ENCODE measurements at places on chromosomes 1 and 21.
A peak's percentile ranks its signal among the peaks of the same experiment; 100 is the strongest.

GRCh38 chr1:41752514-41753170, 166.1 kb downstream of the HIVEP3 start:
- DNase-seq: no peak

DNA sequence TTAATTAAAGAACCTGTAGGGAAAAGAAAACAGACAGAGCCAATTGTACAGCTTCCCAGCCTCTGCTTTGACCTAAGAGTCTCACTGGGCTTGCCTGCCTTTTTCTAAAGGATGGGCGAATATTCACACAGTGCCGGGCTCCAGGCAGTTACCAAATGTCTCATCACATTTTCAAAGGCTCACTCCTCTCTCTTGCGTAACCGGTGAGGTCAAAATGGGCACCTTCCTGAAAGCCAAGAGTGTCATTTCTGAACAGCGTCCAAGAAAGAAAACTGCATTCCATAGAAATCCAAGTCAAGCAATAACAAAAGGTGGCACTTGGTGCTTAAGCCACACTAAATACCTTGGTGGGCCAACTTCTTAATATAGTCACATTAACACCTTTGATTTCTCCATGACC, 710 bp upstream of the PALMD start:
- no peak for DNase-seq

DNA sequence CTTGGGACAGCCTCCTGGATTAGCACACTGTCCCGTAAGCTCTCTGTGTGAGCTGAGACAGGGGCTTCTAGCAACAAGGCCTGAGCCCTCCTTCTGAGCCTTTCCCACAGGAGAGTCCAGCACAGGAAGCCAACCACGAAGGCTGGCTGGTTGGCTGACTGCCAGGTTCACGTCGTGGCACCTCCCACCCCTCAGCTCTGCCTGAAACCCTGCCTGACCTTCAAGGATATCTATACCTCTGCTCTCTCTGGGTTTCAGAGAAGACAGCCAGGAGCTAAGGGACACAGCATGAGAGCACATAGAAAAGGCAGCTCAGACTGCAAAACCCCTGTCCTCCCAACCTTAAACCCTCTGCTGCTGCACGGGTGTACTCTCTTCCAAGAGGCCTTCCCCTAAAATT, 13.9 kb downstream of the DLGAP3 start:
- DNase-seq: no peak

DNA sequence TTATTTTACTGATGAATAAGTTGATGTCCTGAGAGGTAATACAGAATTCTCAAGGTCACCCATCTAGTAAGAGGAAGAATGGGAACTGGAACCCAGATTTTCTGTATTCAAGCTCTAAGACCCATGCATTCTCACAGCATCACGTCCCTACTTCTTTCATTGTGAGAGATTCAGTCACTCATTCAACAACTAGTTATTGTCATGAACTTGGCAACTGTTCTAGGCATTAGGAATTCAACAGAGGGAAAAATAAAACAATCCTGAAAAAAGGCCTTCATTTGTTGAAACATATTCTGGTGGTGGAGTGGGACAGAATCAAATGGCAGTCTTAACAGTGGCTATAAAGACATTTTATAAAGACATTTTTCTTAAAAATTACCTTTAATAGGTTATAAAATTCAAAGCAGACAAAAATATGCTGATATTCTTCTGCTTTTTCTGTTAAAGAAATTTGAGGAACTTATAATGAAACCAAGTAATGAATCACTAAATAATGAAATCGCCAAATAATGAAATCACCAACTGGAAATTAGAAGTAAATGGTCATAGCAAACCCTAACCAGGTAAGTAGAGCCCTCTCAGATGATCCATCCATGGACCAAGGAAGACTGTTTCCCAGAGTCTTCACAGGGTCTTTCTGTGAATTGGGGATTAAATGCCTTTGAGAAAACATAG, 136.5 kb upstream of the DPYD start:
- no peak for DNase-seq

GRCh38 chr21:36459098-36459497, 20.8 kb downstream of the CLDN14 start:
- no peak for DNase-seq

GRCh38 chr1:87794788-87795614, 466.3 kb downstream of the LMO4 start:
- no peak for DNase-seq

DNA sequence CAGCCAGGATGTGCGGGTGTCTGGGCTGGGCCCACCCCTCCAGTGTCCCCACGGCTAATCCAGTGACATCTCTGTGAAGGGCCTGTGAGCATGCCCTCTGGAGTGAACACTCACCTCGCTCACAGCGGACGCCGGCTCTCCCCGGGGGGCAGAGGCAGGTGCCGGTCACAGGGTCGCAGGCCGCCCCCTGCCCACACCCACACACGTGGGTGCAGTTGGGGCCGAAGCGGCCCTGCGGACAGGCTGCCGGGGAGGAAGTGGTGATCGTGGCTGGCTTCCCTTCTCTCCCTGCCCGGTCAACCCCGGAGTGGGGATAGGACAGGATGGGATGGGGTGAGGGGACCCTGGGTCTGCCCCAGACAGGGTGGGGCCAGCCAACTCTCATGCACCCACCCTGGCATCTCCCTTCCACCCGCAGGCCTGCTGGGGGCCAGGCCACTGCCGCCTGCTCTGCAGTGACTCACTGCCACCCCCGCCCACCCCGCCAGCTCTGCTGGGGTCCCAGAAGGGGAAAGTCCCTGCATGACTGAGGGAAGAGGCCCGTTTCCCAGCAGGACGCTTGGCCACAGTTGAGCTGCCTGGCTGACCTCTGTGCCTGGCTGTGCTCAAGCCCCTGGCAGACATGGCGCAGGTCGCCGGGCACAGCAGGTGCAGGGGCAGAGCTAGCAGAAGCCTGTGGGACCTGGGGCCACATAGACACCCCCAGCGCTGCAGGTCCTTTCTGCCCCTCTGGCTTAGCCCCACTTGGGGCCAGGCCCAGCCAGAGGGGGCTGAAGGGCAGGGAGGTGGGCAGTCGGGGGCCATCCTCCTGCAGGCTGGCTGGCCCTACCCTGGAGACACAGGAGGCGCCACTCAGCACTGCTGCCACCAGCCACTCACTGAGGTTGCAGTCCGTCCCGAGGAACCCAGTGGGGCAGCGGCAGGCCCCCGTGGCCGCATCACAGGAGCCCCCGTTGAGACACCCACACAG, 41.6 kb downstream of the ARHGEF16 start:
- no peak for DNase-seq

- no peak for DNase-seq
These were observed 159.2 kb downstream of the DYRK1A start for GRCh38 chr21:37525810-37526209.

DNA sequence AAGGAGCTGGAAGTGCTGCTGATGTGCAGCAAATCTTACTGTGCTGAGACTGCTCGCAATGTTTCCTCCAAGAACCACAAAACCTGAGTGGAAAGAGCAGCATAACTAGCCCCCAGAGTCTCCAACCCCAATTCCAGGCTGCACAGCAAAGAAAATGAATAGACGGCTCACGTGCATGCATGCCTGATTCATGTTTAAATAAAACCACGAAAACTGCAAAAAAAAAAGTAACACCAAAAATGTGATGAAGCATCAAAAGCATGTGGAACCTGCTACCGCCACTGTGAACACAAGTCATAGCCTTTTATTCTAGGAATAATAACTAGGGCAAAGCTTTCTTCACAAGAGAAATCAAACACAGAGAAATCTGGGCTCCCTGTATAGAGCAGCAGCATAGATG, 9.6 kb upstream of the TRNP1 start:
- DNase-seq: no peak

- DNase-seq: no peak
These were observed 41.3 kb upstream of the GPR52 start for GRCh38 chr1:174406421-174406820.

DNA sequence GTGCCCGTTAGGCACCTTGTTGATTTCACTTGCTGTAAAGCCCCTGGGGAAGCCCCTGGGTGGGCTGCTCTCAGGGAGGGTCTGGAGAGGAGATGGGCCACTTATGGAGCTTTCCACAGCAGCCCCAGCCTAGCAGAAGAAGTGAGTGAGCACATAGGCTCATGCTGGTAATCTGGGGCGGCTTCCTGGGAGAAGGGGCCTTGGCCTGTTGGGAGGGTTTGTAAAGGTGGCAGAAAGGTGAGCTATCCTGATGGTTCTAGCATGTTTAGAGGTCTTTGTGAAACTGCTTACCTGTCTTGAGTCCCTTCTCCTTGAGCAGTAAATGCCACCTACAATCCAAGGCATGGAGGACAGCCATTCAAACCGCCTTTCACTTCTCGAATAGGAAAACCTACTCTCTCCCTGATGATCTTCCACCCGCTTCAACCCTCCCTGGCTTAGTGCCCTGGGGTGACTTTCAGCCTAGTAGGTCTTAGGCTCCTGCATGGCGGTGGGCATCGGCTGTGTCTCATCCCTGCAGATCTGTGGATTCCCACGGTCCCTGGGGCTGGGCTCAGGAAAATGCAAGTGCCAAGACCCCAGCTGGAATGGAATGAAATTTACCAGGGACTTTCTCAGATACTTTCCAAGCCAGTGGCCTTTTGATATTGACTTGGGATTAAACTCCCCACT, 87.6 kb upstream of the SELENON start:
- no peak for DNase-seq

DNA sequence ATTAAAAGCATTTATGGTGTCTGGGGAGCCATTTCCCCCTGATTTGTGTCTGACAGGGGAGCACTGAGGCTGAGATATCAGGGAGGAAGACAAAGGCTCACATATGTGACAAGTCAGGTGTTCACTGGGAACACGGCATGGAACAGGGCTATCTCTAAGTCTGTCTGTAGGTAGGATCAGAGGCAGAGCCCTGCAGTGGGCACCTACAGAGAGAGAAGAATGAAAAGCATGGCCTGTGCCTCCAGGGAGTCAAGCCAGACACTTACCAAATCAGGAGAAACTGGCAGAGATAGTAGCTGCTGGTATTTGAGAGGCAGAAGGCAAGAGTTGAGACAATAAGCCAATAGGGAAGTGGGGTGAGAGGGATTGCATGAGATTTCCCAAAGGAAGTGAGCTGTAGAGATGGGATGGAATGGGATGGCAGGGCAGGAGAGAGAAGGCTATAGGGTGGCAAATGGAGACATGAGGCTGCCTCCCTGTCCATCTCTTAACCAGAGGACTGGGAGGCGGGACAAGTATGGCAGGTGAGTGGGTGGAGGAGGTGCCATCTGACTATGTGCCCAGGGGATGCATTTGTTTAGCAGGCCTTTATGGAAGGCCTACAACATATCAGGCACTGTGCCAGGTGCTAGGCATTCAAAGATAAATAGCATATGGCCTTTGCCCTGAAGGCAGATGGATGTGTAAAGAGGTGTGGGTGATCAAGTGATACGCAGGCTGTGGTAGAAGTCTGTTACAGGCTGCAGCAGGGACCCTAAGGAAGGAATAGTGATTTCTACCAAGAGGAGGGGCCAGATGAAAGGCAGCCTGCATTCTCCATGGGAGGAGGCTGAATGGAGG, 136.2 kb upstream of the IPO9 start:
- DNase-seq: no peak

DNA sequence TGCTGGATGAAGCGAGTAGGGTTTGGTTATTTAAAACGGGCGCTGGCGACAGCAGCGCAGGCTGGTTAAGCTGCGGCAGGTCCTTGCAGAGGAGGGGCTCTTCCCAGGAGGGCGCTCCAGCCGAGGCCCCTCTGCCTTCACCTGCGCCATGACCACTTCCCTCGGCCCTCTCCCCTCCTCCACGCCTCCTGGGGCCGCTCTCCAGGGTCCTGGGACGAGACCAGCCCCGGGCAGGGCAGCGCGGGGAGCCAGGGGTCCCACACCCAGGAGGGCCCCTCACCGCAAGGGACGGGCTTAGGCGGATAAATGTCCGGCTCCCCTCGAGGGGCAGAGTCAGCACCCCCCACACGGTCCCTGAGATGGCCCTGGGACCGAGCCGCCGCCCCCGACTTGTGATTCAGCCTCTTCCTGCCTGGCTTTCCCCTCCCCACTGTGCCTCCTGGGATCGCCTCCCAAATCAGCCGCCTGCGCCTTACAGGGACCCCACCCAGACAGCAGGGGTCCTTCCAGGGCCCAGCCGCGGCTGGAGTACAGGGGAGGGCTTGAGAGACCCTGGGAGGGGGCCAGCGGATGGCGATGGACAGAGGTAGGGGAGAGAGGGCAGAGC, 380.7 kb downstream of the MATN1 start:
- no peak for DNase-seq

DNA sequence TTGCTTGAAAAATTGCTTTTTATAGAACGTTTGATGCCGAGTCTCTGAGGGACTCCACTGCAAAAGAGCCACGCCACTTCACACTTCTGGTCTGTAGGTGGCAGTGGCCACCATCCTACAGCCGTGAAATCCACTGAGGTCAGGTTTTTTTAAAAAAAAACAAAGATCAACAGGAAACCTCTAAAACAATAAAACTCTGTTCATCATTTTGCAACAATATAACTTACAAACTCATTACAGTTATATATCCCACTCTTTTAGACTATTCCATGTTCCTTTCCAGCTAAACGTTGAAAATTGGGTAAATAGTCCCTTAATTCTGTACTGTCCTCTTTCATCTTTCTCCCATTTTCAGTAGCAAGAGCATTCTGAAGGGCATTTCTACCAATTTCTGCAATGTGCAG, 64.6 kb upstream of the FMN2 start:
- DNase-seq: peak; percentile 58

DNA sequence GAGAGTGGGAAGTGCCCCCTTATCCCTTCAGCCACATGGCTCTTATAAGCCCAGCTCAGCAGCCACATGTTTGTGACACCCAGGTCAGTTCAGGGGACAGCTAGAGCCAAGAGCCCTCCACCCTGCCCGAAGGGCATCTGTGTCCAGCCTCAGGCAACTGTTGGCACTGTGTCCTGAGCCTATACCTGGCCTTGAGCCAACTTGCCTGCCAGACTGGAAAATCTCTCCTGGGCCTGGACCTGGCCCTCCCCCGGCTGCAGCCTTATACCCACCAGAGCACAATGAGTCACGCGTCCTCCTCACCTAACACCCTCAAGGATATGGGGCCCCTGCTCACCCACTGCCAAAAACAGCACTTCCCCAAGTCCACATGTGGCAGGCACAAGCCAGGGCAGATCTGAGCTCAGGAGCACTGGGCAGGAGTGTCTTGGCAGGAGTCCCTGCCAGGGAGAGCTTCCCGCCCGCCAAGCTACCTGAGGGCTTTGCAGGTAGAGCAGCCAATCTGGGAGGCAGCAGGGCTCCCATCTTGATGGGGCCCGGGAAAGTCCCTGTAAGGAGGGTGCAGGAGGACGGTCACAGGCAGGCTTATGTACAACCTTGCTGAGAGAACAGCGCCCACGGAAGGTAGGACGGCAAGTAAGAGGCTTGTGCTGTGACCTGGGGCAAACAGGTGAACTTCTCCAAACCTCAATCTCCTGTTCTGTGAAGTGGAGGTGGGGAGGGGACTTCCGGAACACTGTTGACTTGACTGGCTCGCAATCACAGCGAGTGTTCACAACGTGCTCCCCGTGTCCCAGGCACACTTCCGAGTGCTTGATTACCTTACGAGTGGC, 19.8 kb upstream of the HSPG2 start:
- DNase-seq: no peak

DNA sequence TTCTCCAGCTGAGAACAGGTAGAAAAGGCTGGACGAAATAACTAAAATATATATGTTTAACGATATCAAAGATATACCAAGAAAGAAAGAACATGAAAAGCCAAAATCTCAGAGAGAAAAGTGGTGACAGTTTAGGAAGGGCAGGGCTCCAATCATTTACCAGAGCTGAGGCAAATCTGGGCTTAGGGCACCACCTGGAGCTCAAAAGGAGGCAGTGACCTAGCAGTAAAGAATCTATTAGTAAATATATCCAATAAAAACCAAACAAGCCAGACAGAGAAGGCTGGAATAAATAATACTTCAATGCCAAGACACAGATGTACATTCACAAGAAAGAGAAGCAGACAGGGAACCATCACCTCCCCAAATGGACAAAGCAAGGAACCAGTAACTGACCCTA, 43.5 kb downstream of the CHIA start:
- no peak for DNase-seq

- no peak for DNase-seq
These were observed 1.4 kb upstream of the YIPF1 start for GRCh38 chr1:53891018-53891417.
